Stimulated activated memory B cell treated with anti-CD40 and anti-IgM and Interleukin-4, amounts not matched to agents 10 μg/mL and 1 μg/mL and 100 μg/mL, for 72 hours (primary cell): ENCODE measurements at places on chromosomes 11 and 22.
A peak's percentile ranks its signal among the peaks of the same experiment; 100 is the strongest.

DNA sequence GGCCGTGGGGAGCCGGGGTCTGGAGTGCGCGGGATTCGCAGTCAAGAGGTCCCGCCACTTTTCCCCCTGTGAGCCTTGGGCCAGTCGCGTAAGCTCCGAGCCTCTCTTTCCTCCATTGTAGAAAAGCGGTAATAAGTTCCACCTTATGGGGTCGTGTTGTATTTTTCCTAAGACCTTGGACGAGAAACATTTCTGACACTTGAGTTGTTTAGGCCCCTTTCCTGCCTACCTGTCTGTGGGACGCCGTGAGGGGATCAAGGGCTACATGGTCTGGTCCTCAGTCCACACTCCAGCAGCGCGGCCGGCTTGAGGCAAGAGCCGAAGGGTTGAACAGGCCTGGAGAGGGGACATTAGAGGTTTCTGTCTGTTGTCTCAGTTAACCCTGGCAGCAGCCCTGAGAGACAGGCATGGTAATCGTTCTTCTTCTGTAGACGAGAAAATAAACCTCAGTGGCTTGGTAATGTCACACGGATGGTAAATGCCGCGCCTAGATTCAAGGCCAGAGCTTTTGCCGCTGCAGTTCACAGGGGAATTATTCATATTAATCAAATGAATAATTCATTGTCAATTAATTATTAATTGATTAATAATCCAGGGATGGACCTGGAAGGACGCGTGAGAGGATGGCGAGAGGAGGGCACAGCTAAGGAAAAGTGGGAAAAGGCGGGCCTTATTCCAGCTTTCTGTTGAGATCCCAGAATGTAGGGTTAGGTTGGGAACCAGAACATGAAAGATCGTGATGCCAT, 545 bp downstream of the FEN1 start:
- ATAC-seq, result no peak

DNA sequence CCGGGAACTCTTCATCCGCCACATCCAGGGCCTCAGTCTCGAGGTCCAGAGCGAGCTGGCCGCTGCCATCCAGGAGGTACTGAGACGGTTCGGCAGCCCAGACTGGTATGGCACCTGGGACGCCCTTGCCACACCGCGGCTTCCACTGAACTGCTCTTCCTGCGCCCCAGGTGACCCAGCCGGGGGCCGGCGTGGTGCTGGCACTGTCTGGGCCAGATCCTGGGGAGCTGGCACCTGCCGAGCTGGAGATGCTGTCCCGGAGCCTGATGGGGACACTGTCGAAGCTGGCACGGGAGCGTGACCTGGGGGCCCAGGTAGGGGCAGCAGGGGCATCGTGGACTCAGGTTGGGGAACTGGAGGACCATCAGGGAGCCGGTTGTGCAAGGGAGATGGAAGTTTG, 1.4 kb downstream of the CCDC88B start:
- no peak for ATAC-seq

GRCh38 chr11:61851113-61851899, 23.2 kb downstream of the FADS2 start:
- no peak for ATAC-seq

GRCh38 chr22:23233752-23234408, 53.6 kb downstream of the BCR start:
- peak; percentile 36 for ATAC-seq

DNA sequence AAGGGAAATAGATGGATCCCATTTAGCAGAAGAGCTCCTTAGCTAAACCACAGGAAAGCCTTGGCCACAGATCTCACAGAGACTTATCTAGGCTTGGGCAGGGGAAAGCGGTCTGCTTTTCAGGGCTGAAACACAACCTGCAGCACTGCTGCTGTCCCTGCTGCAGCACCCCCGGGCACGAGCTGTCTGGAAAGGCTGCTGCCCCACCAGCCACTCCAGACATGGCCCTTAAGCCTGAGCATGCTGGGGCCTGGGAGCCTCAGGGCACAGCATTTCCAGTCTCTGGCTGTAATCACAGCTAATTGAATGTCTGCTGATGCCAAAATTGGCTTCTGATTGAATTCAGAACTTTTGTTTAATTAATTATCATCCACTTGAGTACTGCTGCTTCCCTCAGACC, 115.0 kb downstream of the TMPRSS5 start:
- no peak for ATAC-seq

DNA sequence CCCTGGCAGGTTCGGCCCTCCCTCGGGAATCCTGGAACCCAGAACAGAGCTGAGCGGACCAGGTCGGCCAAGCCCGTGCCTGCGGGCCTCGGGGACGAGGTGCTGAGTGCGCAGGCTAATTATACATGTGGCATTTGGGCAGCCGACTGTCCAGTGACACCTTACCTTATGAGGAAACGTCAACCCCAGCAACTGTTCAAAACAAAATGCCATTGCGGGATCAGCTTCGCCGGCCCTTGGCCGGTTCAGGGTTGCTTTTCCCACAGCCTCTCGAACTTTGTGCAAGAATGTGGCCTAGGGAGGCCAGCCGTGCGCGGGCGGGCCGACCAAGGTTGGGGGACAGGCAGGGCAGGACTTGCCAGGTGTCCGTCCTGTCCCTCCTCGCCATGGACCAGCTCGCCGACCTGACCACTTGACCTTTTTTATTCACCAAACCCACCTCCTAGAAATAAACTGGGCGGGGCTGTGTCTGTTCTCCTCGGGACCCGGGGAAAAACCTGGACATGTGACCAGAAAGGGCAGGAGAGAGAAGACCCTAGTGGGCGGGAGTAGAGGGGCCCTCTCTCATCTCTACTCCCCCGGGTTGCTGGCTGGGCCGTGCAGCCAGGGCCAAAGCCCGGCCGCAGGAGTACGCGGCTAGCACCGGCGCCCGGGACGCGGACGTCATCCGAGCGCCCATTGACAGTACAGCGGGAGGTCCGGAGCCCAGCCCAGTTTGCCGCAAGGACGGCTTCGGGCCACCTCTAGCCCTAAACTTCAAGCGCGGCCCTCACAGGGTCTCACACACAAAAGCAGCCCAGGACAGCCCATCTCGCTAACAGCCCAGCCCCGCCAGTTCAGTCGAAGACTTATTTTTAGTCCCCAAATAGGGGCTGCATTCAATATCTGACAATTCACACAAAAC, 134.3 kb upstream of the C11orf58 start:
- ATAC-seq, result no peak

- peak; percentile 22 for ATAC-seq
Measured at GRCh38 chr11:67119585-67120391, 725 bp downstream of the KDM2A start.

- ATAC-seq, result no peak
Measured at GRCh38 chr11:34599406-34599945, 21.4 kb upstream of the EHF start.

DNA sequence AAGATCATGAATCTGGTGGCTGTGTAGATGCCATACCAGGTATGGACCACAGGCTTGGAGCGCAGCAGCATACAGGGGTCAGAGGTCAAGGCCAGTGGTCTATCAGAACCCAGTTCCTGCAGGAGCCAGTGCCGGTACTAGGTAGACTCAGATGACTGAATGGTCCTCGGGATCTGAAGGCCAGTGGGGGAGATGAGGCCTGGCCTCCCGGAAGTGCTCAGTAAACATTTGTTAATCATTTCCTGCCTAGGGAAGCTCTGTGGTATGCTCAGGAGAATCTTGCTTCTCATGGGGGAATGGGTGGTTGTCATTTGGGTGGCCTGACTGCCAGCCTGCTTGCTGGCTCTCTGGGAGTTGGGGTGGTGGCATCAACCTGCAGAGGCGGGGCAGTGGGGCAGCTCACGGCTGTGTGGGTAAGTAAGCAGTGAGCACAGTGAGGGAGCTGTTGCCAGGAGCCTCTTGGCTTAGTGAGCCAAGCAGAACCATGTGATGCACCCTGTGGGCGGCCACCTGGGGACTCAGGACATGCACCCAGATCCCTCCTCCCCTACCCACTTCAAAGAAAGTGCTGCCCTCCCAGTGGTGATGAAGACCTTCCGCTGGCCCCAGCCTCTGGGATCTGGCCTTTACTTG, 33.0 kb downstream of the PTPRJ start:
- ATAC-seq, result peak; percentile 95

GRCh38 chr11:122874991-122875390, 7.6 kb upstream of the JHY start:
- ATAC-seq, result peak; percentile 88

- ATAC-seq, result no peak
Measured at GRCh38 chr11:20669820-20670684, 666 bp downstream of the NELL1 start.

- ATAC-seq, result no peak
Measured at GRCh38 chr11:14022251-14022650, 59.7 kb downstream of the SPON1 start.

GRCh38 chr11:131756479-131757110, 386.2 kb downstream of the NTM start:
- ATAC-seq, result no peak

GRCh38 chr11:87597725-87598124, 560.0 kb downstream of the TMEM135 start:
- ATAC-seq, result no peak

GRCh38 chr11:61969838-61970662, 2.6 kb upstream of the FTH1 start:
- ATAC-seq, result no peak

DNA sequence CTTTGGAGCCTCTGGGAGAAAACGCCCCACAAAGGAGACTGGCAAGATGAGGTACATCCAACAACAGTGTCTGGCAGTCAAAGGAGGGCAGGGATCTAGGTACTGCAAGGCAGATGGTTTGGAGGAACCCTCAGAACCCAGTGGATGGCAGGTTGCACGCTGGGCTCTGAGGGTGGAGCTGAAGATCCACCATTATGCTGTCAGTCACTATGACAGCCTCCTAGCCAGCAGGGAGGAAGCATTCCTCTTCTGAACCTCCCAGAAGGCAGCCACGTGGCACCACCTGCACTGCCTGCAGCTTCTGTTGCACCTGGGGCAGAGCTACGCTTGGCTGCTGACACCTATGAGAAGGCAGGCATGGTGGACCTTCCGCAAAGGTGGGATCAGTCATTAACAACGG, 40.2 kb downstream of the HTR3A start:
- no peak for ATAC-seq

GRCh38 chr11:76856106-76856505, 4.6 kb upstream of the ACER3 start:
- ATAC-seq, result no peak

- ATAC-seq, result no peak
Measured at GRCh38 chr11:37422511-37422910, 824.5 kb upstream of the RAG2 start.

- no peak for ATAC-seq
Measured at GRCh38 chr11:26247340-26247739, 84.6 kb upstream of the ANO3 start.

- ATAC-seq, result no peak
Measured at GRCh38 chr11:132453406-132453805, 1078.9 kb downstream of the OPCML start.

GRCh38 chr22:42829302-42829701, 27.8 kb downstream of the ARFGAP3 start:
- ATAC-seq, result no peak

- no peak for ATAC-seq
Measured at GRCh38 chr11:134138376-134138775, 69.5 kb downstream of the JAM3 start.
